ENCODE measurements at places on chromosomes 5 and 9.

GRCh38 chr5:139671096-139671841, 23.1 kb downstream of the CXXC5 start:
- no peak for DNase-seq

- no peak for DNase-seq
Measured at GRCh38 chr9:102459828-102460227, 535.3 kb upstream of the CYLC2 start.

- no peak for DNase-seq
Measured at GRCh38 chr9:135608999-135609317, 30.4 kb downstream of the GLT6D1 start.

DNA sequence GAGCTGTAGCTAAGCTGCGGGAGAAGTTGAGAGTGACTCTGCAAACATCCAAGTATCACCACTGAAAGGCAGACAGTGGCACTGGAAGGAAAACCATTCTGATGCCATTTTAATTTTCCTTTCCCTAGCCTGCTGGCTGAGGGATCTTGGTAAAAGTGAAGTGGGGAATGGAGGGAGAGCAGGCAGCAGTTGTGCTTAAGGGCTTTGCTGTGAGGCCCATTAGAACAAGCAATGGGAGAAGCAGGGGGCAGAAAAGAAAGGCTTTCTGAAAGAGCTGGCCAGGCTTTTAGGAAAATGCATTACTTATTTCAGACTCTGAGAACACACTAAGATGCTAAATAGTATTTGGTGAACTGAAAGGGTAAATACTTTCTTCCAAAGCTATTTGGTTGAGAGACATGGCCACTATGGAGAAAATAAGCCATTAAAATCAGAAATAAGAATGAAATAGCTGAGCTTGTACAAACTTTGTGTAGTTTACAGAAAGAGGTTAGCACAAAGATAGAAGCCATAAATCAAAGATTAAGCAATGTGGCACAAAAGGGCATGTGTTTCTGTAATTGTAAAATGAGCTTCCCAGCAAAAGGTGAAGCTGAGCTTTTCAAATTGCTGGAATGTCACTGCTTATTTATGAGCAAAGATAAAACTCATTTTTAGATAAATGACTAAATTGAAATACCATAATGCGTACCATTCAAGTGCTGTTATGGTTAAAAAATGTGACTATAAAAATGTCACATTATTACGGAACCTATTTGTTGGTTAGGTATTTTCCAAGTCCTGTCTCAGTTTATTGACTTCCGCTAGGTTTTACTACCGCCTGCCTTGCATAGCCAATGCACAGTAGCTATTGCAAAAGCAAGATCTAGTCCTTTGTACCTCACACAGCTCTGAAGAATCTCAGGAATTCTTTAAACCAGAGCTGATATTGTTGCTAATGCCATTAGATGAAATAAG, 20.8 kb downstream of the SNCAIP start:
- no peak for DNase-seq

Measured in activated CD4-positive, alpha-beta T cell treated with anti-CD3 and anti-CD28 coated beads for 24 hours (primary cell).